ENCODE measurements at places on chromosomes 16 and 17.

DNA sequence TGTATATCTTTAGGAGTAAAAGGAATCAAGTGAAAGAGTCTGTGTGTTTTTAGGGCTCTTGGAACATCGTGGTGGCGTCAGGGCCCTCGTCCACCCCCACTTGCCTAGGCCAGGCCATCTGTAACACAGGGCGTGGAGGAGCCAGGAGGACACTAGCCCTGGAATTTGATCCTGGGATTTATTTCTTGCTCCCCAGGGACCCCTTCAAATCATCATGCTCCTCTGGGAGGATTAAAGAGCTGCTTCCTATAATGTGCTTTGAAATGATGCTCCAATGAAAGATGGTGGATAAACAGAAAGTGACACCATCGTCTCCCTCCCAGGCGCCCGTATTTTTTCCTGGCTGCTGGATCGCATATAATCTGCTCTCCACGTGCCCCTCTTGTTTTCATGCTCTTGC, 113.3 kb downstream of the AATF start:
- no peak for DNase-seq

DNA sequence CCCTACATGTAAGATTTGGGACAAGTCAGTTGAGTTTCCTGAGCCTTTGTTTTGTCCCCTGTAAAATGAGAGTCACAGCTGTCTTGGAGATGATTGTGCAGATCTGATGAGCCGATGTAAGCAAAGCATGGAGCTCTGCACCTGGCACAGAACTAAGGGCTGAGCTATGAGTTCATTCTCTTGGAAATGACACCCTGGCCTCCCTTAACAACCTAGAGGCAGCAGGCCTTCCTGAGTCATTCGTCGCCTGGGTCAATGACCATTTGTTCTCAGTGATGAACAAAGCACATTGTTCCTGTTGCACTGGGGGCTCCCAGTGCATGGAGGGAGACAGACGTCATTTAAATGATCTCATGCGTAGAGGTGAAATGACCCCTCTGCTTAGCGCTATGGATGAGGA, 62.8 kb upstream of the GCSH start:
- DNase-seq, result no peak

GRCh38 chr17:53490447-53490968, 332.2 kb upstream of the KIF2B start:
- DNase-seq, result no peak

- DNase-seq, result no peak
Observed at GRCh38 chr17:75074532-75074931, 13.2 kb upstream of the SLC16A5 start.

DNA sequence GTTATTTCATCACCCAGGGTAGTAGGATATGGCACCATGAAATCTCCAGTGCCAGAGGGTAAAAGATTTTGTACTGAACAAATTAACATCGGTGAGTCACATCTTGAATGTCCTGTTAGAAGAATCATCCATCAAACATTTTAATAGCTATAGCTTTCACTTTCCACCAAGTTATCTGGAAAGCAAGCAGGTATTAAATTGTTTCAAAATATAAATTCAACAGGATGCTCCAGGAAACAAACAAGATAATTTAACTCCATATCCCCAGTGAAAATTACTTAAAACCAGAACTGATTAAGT, 2.4 kb downstream of the VEZF1 start:
- no peak for DNase-seq

DNA sequence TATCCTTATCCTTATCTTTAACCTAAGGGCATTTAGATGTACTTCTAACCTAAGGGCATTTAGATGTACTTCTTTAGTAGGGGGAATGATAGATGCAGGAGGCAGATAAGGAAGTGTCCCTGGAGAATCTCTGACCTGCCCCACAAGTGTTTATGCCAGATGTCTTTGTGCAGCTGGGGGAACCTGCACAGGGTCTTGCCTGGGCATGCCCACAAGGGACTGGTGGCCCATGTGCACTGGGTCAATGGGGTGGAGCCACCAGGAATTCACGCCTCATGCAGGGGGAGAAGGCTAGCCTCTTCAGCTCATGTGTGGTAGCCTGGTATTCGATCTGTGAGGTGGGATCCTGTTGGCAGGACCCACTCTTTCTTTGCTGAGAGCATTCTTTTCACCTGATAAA, 38.0 kb downstream of the CA10 start:
- DNase-seq, result no peak

DNA sequence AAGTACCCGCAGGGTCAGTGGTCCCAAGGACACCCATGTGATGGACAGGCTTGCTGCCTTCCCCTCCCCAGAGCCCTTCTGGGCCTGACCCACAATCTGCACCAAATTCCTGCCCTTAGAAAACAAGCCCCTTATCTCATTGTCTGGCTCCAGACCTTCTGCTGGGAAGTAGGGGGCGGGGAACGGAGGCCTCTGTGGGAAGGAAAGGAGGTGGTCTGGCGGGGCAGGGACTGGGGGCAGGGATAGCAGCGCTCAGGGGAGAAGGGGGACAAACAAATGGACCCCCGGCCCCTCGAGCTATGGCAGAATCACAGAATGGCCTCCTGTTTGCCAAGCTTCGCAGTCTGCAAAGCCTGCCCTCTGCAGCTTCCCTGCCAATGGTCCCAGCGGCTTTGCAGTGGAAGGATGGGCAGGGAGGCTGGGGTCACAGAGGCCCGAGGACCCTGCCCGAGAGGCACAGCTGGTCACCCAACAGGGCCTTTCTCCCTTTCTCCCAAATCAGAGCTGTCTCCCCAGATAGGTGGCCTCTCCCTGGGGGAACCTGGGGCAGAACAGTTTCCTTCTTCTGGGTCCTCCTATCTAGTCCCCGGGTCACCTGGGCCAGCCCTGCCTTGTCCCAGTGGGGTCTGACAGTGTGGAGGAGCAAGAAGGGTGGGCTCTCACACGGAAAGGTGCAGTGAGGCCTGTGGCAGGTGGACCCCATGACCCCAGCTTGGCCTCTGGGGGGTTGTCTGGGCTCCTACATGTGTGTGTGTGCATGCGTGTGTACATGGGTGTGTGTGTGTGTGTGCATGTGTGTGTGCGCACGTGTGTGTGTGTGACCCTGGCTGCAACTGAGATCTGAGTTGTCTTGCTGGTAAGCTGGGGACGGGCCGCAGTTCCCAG, 25.5 kb downstream of the TMEM235 start:
- no peak for DNase-seq

DNA sequence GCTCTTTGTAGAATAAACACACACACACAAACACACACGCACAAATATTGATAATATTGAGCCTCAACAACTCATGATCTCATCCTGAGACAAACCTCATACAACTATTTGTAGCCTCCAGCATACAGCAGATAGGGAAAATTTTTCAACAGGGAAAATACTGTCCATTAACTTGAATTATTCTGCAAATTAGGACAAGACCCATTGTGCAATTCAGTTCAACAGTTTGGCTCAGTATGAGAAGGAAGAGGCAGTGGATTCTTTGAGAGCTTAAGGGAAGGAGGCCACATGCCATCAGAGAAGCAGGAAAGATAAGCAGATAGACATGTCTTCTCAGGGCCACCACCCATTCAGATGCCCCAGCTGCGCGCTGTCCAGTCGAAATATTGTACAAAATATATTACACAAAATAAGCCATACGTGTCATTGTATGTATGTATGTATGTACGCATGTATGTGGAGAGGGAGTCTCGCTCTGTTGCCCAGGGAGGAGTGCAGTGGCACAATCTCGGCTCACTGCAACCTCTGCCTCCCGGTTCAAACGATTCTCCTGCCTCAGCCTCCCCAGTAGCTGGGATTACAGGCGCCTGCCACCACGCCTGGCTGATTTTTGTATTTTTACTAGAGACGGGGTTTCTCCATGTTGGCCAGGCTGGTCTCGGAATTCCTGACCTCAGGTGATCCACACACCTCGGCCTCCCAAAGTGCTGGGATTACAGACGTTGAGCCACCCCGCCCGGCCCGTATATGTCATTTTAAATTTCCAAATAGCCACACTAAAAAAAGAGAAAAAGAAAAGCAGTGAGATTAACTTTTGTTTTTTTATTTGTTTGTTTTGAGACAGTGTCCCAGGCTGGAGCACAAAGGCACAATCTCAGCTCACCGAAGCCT, 1.8 kb downstream of the ZC3H7A start:
- no peak for DNase-seq

- DNase-seq, result no peak
Observed at GRCh38 chr16:30867747-30868146, 26.1 kb downstream of the BCL7C start.

- no peak for DNase-seq
Observed at GRCh38 chr16:22093996-22094395, 1.7 kb downstream of the VWA3A start.

- DNase-seq, result peak; percentile 82
Observed at GRCh38 chr16:57000271-57001025, 11.1 kb downstream of the NLRC5 start.

DNA sequence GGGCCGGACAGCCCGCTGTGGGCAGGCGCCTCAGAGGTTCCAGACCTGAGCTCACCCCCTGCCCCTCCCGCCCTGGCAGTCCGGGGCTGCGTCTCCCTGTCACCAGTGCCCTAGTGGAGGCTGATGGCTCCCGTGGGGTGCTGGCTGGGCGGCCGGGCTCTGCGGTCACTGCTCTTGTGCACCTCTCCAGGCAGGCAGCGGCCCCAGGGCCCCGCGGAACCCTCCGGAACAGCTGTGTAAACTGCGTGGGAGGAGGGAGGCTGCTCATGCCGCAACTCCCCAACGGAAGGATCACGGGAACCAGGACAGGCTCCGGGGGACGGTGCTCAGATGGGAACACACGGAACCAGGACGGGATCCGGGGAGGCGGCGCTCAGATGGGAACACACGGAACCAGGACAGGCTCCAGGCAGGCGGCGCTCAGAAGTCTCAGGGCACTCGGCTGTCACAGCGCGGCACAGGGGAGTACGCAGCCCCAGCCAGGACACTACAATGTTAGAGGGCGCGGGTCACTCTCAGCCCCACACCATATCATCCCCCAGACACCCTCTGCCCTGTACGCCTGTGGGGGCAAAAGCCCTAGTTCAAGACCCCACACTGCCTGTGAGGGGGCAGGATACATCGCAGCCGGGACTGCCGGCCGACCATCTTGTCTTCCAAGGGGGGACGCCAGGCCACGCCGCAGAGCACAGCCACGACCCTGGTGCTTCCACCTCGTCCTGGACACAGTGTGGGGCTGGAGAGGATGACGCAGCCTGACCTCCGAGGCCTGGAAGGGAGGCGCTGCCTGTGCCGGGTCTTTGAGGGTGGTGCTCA, 74.0 kb upstream of the GNG13 start:
- DNase-seq, result peak; percentile 3

DNA sequence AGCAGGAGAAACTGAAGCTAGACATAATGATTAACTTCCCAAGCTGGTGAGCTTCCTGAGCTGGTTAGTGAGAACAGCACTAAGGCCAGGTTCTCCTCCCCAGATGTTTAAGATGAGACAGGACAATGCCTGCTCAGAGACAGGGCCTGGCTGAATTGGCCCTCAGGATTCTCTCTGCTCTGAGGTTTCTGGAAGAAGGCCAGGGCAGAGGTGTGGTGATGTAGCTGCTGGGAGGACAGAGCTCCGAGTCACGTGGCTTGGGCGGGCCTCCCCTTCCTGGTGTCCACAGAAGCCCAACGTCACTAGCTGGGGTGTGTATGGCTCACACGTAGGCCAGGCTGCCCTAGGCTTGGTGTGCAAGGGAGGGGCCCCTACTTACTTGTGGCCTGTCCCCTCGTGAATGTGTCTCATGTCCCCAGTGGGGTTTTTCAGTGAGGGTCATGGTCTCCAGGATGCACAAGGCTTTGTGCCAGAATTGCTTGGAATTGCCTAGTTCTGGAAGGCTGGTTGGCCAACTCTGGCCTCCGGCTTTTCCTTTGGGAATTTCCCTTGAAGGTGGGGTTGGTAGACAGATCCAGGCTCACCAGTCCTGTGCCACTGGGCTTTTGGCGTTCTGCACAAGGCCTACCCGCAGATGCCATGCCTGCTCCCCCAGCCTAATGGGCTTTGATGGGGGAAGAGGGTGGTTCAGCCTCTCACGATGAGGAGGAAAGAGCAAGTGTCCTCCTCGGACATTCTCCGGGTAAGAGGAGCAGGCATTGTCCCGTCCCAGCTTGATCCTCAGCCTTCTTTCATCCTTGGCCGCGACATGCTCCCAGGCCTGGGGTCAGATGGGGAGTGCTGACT, 3.4 kb downstream of the NOD2 start:
- DNase-seq, result peak; percentile 81

DNA sequence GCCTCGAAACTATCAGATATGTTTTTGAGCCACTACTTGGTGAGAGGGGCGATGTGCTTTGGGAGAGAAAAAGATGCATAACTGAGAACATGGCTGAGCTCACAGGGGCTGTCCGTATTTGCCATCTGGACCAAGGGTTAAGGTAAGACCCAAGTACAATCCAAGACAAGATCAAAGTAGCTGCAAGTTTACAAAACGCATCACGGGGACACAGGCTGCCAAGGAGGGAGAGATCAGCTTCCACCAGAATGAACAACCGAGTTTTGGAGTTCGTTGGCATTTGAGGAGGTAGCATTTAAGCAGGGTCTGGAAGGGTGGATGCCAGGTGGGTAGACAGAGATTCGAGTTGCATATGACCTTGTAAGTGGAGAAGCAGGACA, 2.2 kb downstream of the PITPNC1 start:
- no peak for DNase-seq

DNA sequence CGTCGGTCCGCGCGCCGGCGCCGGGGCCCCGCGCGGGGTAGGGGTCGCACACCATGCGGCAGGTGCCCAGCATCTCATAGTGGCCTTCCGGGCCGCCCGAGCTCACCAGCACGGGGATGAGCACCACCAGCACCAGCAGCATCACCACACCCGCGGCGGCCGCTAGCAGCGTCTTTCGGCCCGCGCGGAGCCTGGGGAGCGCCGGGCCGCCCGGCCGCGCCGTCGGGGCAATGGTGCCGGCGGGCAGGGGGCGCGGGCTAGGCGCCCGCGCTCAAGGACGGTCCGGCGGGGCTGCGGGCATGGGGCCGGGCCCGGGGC, 237 bp downstream of the C1QL1 start:
- peak; percentile 18 for DNase-seq

DNA sequence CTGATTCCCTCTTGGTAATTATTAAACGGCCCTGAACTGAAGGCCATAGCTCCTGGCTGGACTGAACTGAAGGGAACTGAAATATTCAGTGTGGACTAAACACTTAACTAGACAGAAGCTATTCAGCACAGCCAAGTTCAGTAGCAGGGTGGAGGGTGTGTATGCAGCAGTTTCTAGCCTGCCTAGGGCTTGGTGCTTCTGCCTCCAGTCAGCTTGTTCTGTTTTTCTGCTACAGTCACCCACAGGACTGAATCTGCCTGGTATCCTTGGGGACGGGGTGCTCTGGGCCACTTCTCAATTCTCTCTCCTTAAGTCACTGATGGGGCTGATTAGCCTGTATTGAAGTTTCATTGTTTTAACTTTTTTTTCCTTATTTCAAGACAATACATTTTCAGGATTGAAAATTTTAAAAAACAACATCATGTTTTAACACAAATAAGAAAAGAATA, 77.1 kb downstream of the WWP2 start:
- no peak for DNase-seq

- DNase-seq, result no peak
Observed at GRCh38 chr16:74611721-74612120, 4.8 kb upstream of the GLG1 start.

- DNase-seq, result no peak
Observed at GRCh38 chr16:17509194-17509593, 38.4 kb upstream of the XYLT1 start.

DNA sequence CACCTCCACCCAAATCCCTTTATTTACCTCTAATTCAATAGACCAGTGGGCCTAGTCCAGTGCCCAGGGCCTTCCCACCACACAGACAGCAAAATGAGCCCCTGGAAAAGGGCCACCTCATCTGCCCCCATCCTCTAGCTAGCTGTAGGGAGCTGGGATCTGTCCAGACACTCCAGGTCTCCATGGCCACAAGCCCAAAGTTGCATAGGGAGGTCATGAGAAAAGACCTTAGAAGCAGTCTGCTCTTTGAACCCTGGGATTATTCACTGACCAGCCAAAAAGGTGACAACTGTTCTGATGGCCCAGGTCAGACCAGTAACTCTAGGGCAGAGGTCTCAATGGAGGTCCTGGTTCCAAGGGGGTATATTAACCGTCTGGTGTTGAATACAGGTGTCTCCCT, 2.0 kb downstream of the CUEDC1 start:
- DNase-seq, result no peak

Measured in activated CD4-positive, alpha-beta T cell treated with anti-CD3 and anti-CD28 coated beads for 36 hours (primary cell).